Breast epithelium (tissue), 4 donors: ENCODE measurements at places on chromosomes 1 and 21. TPM values are rescaled to one million over a fixed set of nuclear protein-coding genes. Genes with fewer than 3 reads are reported as not detected.
A peak's percentile ranks its signal among the peaks of the same experiment; 100 is the strongest.

Gene PRRX1
- total RNA-seq, result 48.9 TPM

Gene C1orf216
- total RNA-seq, result 16.0 TPM

Gene PRKAA2
- 11.8 TPM for total RNA-seq

Gene GPN2
- total RNA-seq, result 8.5 TPM

Gene GUCA2B
- not detected for total RNA-seq

Gene RXFP4
- total RNA-seq, result not detected

Gene DNTTIP2
- total RNA-seq, result 38.3 TPM

Gene GMEB1
- total RNA-seq, result 7.7 TPM

Gene RNU1-1
- under 0.01 TPM for total RNA-seq

Gene PPIAL4G
- total RNA-seq, result under 0.01 TPM

Gene MAP3K21
- total RNA-seq, result 3.9 TPM

Gene APCS
- total RNA-seq, result not detected

- H3K36me3 ChIP-seq, result no peaks in the 10 kb centered on the region
- H3K27me3 ChIP-seq, result no peaks in the 10 kb centered on the region
- peaks cover 3% of the 10 kb centered on the region for H3K4me1 ChIP-seq
- H3K27ac ChIP-seq, result no peak overlapping the region
These were observed 8.9 kb upstream of the ADORA3 start for GRCh38 chr1:111512132-111512889.

GRCh38 chr1:218355278-218355677, 10.1 kb downstream of the TGFB2 start:
- H3K27me3 ChIP-seq, result no peaks in the 10 kb centered on the region
- no peak overlapping the region for H3K27ac ChIP-seq
- no peak overlapping the region for H3K4me3 ChIP-seq
- DNase-seq, result no peak

GRCh38 chr1:76543495-76543894, 323.8 kb upstream of the ST6GALNAC5 start:
- no peaks in the 10 kb centered on the region for H3K27me3 ChIP-seq
- H3K4me3 ChIP-seq, result no peak overlapping the region
- H3K4me1 ChIP-seq, result no peaks in the 10 kb centered on the region
- DNase-seq, result no peak

DNA sequence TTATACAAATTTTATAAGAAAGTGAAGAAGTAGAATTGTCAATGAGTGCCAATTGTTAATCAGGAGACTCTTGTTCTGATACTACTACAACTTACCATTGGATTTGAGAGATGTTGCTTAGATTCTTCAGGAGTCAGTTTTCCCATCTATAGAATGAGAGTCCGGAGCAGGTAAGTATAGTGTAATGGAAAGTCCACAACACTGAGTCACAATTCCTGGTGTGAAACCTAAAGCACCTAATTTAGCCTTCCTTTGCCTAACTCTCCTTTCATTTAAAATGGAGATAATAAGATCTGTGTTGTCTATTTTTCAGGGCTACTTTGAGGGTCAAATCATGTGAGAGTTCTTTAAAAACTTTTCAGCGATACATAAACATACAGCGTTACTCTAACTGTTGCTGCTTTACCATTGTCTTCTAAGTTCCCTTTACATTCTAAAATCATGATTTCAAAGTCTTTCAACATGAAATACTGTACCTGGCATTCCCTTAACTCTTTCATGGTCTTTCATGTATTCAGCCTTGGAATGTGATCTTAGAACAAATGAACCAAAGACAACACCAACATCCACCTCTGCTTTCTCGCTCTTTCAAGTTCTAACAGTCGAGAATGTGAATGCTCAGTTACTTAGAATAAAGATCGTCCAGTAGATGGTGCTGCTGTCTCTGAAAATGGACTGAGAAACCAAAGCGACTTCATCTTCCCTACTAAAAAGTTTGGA, 90.9 kb downstream of the SLC30A10 start:
- H3K27ac ChIP-seq, result no peak overlapping the region
- H3K27me3 ChIP-seq, result no peaks in the 10 kb centered on the region
- H3K4me1 ChIP-seq, result no peaks in the 10 kb centered on the region
- no peaks in the 10 kb centered on the region for H3K36me3 ChIP-seq
- H3K4me3 ChIP-seq, result no peak overlapping the region

- H3K27ac ChIP-seq, result peak overlapping the region; percentile 70
- no peaks in the 10 kb centered on the region for H3K27me3 ChIP-seq
- no peak for DNase-seq
- no peaks in the 10 kb centered on the region for H3K4me1 ChIP-seq
- H3K36me3 ChIP-seq, result no peaks in the 10 kb centered on the region
- no peak overlapping the region for H3K4me3 ChIP-seq
These were observed 29.6 kb downstream of the APP start for GRCh38 chr21:26140926-26141325.

DNA sequence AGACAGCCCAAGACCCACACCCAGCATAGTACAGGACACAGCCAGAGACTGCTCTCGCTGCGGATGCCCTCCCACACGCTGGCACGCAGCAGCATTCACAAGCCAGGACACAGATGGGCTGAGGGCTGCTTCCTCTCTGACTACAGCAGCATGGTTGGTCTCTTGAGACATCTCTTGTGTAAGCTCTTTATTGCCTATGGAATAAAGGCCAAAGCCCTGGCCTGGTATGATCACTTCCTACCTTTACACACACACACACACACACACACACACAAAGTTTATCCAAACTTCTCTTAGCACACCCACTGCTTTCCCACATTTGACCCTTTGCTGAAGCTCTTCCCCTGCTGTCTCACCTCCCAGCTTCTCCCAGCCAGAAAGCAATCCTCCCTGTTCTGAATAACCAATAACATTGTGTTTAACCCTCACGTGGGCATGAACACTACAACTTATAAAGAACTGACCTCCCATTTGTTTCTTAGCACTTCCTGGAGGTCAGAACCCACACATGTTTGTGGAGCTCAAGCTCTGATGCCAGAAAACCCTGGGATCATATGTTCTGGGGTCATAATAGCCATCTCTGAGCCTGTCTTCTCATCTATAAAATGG, 1.2 kb upstream of the LUZP1 start:
- no peaks in the 10 kb centered on the region for H3K27me3 ChIP-seq
- H3K4me3 ChIP-seq, result peak overlapping the region; percentile 88
- no peaks in the 10 kb centered on the region for H3K4me1 ChIP-seq
- H3K27ac ChIP-seq, result peak overlapping the region; percentile 91
- no peaks in the 10 kb centered on the region for H3K36me3 ChIP-seq

DNA sequence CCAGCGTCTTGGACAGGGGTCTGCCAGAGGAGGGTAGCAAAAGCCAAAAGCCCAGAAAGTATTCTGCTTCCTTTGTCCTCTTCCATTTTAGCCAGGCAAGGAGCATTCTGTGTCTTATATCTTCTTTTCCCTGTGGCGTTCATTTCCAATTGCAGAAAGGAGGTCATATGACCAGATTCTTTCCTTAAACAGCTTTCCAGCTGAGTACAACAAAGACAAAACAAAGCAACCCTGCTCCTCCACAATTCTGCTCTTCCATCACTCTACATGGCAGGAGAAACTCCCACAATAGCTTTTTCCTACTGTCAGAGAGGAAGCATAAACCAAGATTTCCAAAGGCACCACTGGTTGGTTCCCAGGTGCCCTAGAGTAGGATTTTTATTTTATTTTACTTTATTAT, 19.7 kb downstream of the ENSA start:
- no peaks in the 10 kb centered on the region for H3K4me1 ChIP-seq
- H3K4me3 ChIP-seq, result no peak overlapping the region
- no peaks in the 10 kb centered on the region for H3K36me3 ChIP-seq

- no peaks in the 10 kb centered on the region for H3K27me3 ChIP-seq
- peak overlapping the region; percentile 84 for H3K27ac ChIP-seq
- DNase-seq, result peak; percentile 68
- H3K36me3 ChIP-seq, result peaks cover 4% of the 10 kb centered on the region
These were observed 11.9 kb upstream of the CPLANE2 start for GRCh38 chr1:16248603-16249516.

DNA sequence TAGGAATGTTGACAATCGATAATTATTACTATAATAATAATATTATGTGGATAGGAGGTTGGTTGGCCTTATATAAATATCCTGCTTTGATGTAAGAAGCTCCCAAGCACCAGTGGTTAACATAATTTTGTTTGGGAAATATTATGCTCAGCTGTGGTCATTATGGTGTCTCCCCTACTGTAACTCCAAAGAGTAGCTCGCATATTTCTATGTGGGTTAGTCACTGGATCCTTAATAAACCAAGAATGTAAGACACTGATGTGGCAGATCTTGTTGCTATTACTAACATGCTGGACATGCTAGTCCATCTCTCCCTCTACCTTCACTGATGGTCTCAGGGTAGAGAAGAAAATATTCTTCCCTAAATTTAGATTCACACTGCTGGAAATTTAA, 79.2 kb upstream of the RALGPS2 start:
- no peak overlapping the region for H3K4me3 ChIP-seq
- H3K27me3 ChIP-seq, result no peaks in the 10 kb centered on the region
- H3K27ac ChIP-seq, result no peak overlapping the region
- no peaks in the 10 kb centered on the region for H3K4me1 ChIP-seq
- DNase-seq, result no peak

DNA sequence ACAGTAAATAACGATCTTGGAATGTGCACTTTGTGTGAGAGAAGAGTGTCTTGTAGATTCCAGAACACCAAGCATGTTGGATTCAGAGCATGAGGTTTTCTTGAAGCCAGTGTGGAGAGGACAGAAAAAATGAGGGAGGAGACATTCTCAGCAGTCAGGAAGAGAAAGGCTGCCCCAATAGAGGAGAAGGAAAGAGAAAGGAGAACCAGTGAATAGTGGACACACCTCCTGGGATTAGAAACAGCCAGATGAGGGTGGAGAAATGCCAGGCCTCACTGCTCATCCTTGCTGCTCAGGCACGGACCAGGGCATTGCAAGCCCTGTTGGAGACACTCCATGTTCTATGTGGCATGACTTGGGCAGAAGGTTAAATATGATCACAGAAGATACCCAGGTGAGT, 69.0 kb upstream of the KAZN start:
- H3K27ac ChIP-seq, result no peak overlapping the region
- H3K4me3 ChIP-seq, result no peak overlapping the region
- H3K36me3 ChIP-seq, result no peaks in the 10 kb centered on the region
- DNase-seq, result no peak
- no peaks in the 10 kb centered on the region for H3K4me1 ChIP-seq

- no peak overlapping the region for H3K27ac ChIP-seq
- no peaks in the 10 kb centered on the region for H3K27me3 ChIP-seq
- H3K36me3 ChIP-seq, result no peaks in the 10 kb centered on the region
- no peak for DNase-seq
- no peak overlapping the region for H3K4me3 ChIP-seq
- no peaks in the 10 kb centered on the region for H3K4me1 ChIP-seq
These were observed 115.7 kb downstream of the RGL1 start for GRCh38 chr1:183920651-183921050.

DNA sequence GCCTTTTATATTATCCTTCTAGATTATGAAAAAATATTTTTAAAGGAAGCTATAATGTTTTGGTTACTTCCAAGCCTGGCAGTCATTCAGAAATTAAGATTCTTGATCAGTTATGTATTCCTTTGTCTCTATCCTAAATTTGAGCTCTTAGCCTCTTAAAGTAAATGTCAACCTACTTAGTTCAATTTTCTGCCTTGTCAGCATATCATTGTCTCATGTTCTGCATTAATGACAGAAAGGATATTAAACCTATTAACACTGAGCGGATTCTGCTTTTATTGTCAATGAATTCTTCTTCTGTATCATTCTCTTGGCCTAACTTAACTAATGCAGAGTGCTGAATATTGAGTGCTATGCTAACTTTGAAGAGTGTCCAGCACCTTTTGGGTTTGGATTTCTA, 56.0 kb downstream of the SDCCAG8 start:
- H3K4me1 ChIP-seq, result no peaks in the 10 kb centered on the region

DNA sequence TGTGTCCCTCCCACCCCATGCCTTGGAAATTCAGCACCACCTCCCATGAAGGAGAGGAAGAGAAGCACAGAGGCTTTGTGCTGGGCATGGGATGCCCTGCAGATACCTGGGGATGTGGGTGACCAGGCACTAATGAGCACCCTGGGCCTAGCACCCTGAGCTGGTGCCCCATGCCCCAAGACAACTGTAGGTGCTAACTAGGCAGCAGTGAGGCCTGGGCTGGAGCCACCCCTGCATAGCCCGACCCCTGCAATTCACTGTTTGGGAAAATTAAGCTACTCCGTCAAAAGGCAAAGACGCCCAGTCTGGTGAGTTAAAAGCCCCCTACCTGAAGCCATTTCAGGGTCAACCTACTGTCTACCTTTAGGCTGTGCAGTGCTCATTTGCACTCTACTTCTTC, 5.4 kb downstream of the KCNA2 start:
- H3K27me3 ChIP-seq, result no peaks in the 10 kb centered on the region
- no peak overlapping the region for H3K27ac ChIP-seq
- DNase-seq, result no peak

- H3K4me1 ChIP-seq, result no peaks in the 10 kb centered on the region
- no peak for DNase-seq
- no peak overlapping the region for H3K27ac ChIP-seq
- no peak overlapping the region for H3K4me3 ChIP-seq
- no peaks in the 10 kb centered on the region for H3K36me3 ChIP-seq
- H3K27me3 ChIP-seq, result no peaks in the 10 kb centered on the region
These were observed 34.2 kb downstream of the SERINC2 start for GRCh38 chr1:31447210-31447609.

- no peak for DNase-seq
- H3K27me3 ChIP-seq, result no peaks in the 10 kb centered on the region
- H3K4me1 ChIP-seq, result peaks cover 6% of the 10 kb centered on the region
- no peaks in the 10 kb centered on the region for H3K36me3 ChIP-seq
- H3K27ac ChIP-seq, result peak overlapping the region; percentile 88
- H3K4me3 ChIP-seq, result no peak overlapping the region
These were observed 2.8 kb downstream of the PHGDH start for GRCh38 chr1:119714583-119714982.

- no peaks in the 10 kb centered on the region for H3K27me3 ChIP-seq
- DNase-seq, result no peak
- H3K4me3 ChIP-seq, result peak overlapping the region; percentile 57
- H3K4me1 ChIP-seq, result no peaks in the 10 kb centered on the region
- H3K36me3 ChIP-seq, result no peaks in the 10 kb centered on the region
These were observed 414 bp downstream of the TMEM51 start for GRCh38 chr1:15153842-15154479.

- no peaks in the 10 kb centered on the region for H3K27me3 ChIP-seq
- H3K36me3 ChIP-seq, result no peaks in the 10 kb centered on the region
- no peaks in the 10 kb centered on the region for H3K4me1 ChIP-seq
These were observed 11.8 kb upstream of the SOD1 start for GRCh38 chr21:31647650-31648049.

DNA sequence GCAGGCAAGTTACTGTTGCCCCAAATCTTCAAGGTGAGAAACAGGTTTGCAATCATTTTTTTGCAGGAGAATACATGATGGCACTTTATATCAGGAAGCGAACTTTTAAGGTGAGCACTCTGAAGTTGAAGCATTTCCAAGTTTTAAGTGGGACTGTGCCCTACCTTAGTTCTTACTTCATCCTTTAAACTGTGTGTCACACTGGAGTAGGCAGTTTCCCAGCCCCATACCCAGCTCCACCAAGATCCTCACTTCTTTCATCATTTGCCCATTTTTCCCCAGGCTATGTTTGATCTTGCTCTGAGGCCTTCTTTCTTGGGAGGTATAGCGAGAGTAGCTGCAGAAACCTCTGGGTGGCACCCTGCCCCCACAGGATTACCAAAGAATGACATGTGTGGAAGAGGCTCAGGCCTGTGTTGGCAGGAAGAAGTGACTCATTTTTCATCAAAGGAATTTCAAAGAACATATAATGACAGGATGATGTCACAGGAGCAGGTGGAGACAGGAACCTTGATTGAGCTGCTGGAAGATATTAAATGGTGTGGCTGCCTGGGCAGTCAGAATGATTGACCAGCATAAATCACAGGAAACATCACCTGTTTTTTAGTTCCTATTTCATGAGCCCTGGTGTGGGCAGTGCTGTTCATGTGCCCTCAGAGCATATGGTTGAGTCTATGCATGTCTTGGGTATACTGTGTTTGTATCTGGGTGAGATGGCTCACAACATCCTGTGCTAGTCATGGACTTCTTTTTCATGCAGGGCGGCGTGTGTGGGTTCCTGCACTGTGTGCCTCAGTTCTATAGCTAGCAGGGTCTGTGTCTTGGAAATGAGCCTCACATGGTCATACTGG, 20.8 kb upstream of the MACF1 start:
- no peaks in the 10 kb centered on the region for H3K4me1 ChIP-seq
- peak; percentile 89 for DNase-seq
